ENCODE measurements at places on chromosomes 12 and 14. TPM values are rescaled to one million over a fixed set of nuclear protein-coding genes. Genes with fewer than 3 reads are reported as not detected.

- DNase-seq: no peak
Measured at GRCh38 chr12:4849115-4849541, 60.6 kb upstream of the KCNA1 start.

GRCh38 chr12:128819293-128820144 lies 4.2 kb downstream of the SLC15A4 start:
- DNase-seq: no peak

Gene CLEC4D
- total RNA-seq: not detected

GRCh38 chr14:22837114-22837749 lies 847 bp downstream of the MMP14 start:
- no peak for DNase-seq

- no peak for DNase-seq
Measured at GRCh38 chr12:122067548-122067947, 11.0 kb upstream of the MLXIP start.

Gene CLEC1B
- total RNA-seq: not detected

- DNase-seq: no peak
Measured at GRCh38 chr12:6237830-6238229, 37.6 kb downstream of the CD9 start.

Gene PELI2
- 1.2 TPM for total RNA-seq

DNA sequence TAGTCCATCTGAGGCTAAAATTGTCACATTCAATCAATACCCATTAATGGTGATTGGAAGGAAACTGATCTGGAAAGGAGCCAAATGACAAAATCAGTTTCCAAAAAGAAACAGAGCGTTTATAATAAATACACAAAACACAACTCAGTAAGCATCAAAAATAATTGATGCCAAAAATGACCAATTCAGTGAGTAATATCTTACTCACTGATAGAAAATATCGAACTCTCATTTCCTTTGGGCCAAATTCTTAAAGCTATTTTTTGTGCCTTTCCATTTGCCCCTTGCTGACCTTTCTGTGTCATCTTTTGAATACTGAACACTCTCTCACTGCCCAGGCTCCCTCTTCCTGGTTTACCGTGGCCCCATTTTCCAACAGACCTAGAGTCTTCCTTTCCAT lies 22.5 kb upstream of the ATP2B1 start:
- peak; percentile 37 for DNase-seq

DNA sequence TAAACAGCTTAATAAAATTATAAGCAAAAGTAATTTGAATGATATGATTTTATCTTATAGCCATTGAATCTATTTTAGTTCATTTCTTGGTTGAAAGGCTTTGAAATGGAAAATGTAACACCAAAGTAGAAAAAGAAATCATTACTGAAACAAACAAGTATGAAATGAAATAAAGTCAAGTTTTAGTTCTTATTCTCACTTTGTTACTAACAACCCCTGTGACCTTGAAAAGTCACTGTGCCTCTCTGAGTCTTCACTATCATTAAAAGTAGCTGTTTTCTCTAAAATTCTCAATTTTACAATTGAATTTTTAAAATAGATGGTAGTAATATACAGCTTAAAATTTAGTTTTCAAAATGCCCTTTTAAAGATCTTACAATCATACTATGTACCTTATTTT lies 32.4 kb upstream of the SLC17A8 start:
- DNase-seq: no peak

GRCh38 chr12:1732914-1733313 lies 42.0 kb downstream of the ADIPOR2 start:
- no peak for DNase-seq

Gene GNG2
- total RNA-seq: 3.3 TPM

- no peak for DNase-seq
Measured at GRCh38 chr12:124853781-124854636, 9.7 kb downstream of the SCARB1 start.

GRCh38 chr12:50083301-50083700 lies 1.8 kb upstream of the SMARCD1 start:
- DNase-seq: no peak

- DNase-seq: no peak
Measured at GRCh38 chr12:123942911-123943648, 29.6 kb downstream of the CCDC92 start.

DNA sequence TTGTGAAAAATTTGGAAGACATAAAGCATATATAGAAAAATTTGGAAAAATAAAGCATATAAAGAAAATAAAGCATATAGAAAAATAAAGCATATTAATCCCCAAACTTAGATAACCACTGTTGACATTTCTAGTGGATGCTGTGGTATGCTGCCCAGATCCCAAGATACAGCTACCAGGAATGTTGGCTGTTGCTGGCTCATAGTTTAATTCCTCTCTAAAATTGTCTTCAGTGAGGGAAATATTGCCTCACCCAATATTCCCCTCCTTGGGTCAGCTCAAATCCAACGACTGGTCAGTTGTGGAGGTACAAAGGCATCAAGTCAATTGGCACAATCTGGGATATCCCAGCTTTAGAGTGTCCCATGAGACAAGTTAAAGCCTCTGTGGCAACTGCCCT lies 10.1 kb upstream of the KICS2 start:
- DNase-seq: no peak

- peak; percentile 60 for DNase-seq
Measured at GRCh38 chr14:96098309-96098998, 59.3 kb downstream of the C14orf132 start.

Gene FANCM
- total RNA-seq: 9.5 TPM

Gene GALNT8
- total RNA-seq: 0.35 TPM

DNA sequence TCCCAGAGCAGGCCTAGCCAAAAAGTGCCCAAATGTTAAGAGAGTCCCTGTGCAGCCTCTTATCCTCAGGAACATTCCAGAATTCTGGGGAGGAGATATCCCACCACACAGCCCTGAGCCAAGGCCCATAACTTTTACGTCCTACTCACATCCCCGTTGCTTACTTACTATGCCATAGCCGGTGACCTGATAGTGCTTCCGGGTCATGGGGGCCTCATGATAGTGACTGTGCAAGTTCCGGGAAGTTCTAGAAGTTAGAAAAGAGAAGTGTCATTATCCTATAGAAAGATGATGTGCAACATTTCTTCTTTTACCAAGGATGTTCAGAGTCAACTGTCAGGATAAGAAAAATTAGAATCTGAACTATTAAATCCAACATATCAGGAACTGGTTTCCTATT lies 15.6 kb upstream of the NGB start:
- DNase-seq: no peak

Gene PTPRQ
- total RNA-seq: not detected

Gene SRRM4
- total RNA-seq: not detected

Gene ARPC3
- total RNA-seq: 244 TPM

Gene PAH
- total RNA-seq: not detected

Gene NOP9
- 21.1 TPM for total RNA-seq

- no peak for DNase-seq
Measured at GRCh38 chr12:113081873-113082272, 25.3 kb downstream of the DTX1 start.

DNA sequence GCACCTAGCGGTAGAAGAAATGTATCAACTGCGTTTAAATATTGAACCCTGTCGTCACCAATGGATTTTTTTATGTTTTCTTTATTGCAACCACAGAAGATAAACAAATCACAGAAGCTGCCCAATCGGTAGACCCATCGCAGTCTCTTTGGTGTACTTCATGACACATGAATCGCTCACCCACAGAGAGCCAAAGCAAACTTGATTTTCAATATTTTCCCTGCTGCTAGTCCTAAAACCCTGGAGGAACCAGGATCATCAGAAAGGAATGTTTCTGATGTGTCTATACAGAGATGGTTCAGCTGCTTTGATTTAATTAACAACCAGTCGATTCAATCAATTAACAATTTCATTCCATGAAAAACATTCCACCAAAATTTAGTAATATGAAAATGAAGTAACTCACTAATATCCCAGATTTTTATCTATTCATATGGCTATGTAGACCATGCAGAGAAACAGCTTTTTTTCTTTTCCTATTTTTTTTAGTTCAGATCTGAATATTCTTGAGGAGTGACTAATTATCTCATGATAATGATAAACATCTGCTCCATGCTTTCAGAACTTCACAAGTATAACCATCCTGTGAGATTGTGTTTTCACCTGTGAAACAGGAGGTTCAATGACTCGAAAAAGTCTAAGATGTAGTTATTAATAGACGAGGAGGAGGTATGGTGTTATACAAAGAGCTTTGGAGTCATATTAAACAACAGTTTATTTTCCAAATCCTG lies 46.1 kb downstream of the DIO2 start:
- peak; percentile 56 for DNase-seq

GRCh38 chr14:34300882-34301734 lies 160.9 kb downstream of the SPTSSA start:
- DNase-seq: peak; percentile 27

GRCh38 chr14:99852578-99852977 lies 59.4 kb downstream of the EML1 start:
- no peak for DNase-seq

DNA sequence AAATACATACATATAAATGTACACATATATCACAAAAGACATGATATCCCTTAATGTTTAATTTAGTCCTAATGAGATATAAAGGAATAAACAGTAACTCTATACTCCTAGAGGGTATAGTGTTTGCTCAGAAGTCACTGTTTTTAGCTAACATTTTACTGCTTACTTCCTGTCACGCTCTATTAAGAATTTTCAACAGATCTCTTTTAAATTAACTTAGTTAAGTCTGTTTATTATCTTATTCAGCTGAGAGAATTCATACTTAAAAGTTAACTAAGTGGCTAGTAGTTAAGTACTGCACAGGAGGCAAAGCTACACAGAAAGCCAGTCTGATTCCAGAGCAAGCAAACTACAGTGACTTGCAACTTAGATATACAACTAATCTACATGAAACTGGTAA lies 39.9 kb downstream of the GXYLT1 start:
- no peak for DNase-seq

Gene TPH2
- total RNA-seq: not detected

Gene TOMM20L
- not detected for total RNA-seq

- DNase-seq: no peak
Measured at GRCh38 chr12:91211866-91212265, 29.2 kb upstream of the DCN start.

- DNase-seq: peak; percentile 46
Measured at GRCh38 chr14:53450871-53451270, 297.7 kb upstream of the DDHD1 start.

Gene G2E3
- 24.3 TPM for total RNA-seq

Gene SLC17A8
- not detected for total RNA-seq

DNA sequence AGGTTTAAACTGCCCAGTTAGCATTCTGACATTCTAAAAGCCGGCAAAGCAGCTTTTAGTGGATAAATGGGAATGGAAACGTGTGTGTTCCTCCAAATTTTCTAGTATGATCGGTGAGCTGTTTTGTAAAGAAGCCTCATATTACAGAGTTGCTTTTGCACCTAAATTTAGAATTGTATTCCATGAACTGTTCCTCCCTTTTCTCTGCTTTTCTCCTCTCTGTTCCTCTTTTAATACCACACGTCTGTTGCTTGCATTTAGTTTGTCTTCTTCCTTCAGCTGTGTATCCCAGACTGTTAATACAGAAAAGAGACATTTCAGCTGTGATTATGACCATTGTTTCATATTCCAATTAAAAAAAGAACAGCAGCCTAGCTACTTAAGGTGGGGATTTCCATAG lies 10.7 kb downstream of the DYRK2 start:
- no peak for DNase-seq

Gene IL26
- total RNA-seq: not detected

Gene TSPAN9
- 18.5 TPM for total RNA-seq

GRCh38 chr14:52356025-52356424 lies 41.9 kb downstream of the PTGER2 start:
- DNase-seq: peak; percentile 18

GRCh38 chr12:116278667-116279066 lies 1.2 kb upstream of the MED13L start:
- DNase-seq: no peak

- DNase-seq: no peak
Measured at GRCh38 chr12:112907415-112908157, 824 bp downstream of the OAS1 start.

Gene GPRC5D
- total RNA-seq: not detected
